ENCODE measurements at places on chromosomes 5 and 9.

DNA sequence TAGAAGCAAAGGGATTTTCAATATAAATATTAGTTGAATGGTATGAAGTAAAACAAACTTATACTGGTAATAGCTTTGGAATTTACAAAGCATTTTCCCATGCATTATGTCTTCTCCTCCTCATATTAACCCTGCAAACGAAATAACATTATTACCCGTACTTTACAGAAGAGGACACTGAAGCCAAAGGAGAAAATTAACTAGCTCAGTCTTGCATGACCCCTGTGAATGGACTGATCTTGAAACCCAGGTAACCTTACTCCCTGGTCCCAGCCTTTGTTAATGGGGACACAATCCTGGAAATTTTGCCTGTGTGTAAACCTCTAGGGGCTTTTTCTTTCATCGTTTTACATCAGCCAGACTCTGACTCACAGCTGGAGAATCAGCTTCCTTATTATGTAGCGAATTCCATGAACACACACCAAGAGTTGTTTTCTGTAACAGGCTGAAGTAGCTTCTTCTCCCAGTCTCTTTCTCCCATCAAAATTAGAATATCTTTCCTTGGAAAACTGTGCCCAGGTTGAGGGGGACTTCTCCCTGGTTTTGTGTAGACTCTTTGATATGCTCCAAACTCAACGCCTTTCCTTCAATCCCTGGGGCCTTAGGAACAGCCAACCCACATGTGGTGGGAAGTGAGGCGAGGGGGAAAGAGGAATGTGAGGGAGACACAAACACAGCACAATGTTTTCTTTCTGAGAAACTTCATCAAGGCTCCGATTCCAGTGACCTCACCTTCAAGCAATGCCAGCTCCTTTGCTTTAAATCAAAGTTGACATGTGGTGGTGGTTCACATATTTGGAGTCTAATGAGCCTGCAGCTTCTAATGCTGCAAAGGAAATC, 480.9 kb upstream of the PAPPA start:
- DNase-seq: no peak

GRCh38 chr5:54844905-54845566, 140.4 kb downstream of the ESM1 start:
- DNase-seq: no peak

DNA sequence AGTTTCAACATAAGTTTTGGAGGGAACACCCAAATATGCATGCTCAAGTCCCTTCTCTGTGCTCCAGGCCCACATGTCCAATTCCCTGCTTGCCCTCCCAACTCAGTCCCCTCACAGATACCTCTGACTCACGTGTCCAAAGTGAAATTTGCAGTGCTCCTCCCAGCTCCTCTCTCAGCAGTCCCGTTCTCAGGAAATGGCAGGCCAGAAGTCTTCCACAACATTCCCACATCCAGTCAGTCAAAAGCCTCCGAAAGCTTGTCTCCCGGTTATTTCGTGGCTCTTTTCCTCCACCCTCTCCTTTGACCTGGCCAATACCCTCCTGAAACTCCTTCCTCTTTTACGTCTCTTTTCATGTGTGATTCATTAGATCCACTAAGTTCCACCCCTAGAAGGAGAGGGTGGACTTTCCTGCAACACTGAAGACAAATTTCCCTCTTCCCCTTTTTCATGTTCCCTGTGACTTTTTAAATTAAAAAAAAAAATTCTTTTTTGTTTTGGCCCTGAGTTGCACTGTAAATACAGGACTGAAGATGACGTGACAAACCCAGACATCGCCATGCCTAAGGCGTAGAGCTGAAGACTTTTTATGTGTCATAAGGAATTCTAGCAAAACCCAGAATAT, 12.8 kb upstream of the MGAT1 start:
- DNase-seq: no peak

DNA sequence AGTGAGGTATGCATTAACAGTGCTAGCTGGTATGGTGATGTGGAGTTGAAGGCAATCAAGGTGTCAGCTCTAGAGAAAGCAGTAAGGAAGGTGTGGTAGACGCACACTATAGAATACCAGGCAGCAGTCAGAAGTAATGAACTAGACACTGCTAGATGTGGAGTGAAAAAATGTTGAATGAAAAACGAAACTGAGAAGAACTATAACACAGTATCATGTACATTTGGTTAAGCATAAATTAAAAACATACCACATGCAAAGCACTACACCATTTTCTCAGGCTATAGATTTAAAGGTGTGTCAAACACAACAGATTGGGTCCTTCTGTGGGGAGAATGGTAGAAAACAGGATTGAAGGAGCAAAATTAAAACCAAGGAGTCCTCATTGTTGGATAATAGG, 15.4 kb downstream of the ZNF622 start:
- no peak for DNase-seq

DNA sequence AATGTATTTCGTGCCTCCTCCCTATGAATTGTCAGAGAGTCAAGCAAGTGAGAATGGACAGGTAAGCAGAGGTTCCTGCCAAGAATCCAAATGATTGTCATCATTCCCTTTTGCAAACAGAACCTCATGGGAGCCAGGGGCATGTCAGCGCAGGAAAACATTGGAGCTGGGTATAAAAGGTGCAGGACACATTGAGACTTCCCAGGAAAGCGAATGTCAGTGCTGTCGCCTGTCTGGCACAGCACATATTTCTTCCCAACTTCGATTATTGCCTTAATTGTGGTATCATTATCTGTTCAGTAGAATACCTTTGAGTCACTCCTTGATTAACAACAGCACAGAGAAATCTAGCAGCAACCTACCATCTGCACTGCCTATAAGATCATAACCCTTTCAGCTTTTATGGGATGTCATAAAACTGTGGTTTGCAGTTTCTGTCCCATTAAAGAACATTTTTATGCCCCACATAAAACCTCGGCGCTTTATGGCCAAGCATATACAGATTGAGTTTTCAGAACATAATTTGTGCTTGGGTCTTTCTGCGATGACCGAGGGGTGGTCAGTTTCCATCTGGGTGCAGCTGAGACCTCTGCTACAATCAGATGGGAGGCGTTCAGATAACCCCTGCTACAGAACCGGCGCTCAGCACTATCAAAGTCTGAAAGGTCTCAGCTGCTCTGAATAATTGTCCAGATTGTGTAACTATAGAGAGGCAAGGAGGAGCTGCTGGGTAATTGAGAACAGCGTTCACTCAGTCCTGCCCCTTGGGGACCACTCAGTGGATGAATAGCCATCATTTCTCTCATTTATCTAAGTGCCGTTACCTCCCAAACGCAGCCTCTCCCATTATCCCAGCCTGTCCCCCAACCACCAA, 30.9 kb upstream of the WWC1 start:
- DNase-seq: no peak

- DNase-seq: no peak
These were observed 29.8 kb downstream of the NR2F1 start for GRCh38 chr5:93612855-93613243.

- DNase-seq: no peak
These were observed 187.6 kb upstream of the MAST4 start for GRCh38 chr5:66408576-66408975.

GRCh38 chr5:8756498-8757084, 789.3 kb downstream of the SEMA5A start:
- no peak for DNase-seq

DNA sequence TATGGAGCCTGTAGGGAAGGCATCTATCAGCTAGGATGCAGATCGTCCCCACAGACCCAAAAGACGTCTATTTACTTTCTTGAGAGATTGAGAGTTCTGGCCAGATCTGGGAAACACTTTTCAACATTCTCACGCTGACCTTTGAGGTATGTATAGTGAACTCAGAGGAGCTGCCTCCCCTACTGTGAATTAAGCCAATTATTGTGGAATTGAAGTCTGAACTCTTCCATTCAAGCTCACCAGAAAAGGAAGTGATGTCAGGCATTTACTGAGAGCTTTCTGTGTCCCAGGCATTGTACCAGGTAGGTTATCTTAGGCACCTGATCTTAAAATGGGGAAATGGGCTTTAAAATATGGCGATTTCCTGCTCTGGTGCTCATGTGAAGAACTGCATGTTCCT, 136.5 kb downstream of the SV2C start:
- no peak for DNase-seq

DNA sequence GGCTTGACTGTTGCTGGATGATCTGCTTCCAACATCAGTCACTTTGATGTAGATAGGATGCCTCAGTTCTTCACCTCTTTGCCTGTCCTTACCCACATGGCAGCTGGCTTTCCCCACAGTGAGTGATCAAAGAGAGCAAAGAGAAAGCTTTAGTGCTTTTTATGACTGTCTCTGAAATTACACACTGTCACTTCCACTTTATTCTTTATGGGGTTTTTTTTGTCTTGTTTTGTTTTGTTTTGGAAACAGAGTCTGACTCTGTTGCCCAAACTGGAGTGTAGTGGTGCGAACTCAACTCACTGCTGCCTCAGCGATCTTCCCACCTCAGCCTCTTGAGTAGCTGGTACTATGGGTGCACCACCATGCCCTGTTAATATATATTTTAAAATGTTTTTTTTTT, 32.4 kb upstream of the C5orf24 start:
- no peak for DNase-seq

GRCh38 chr5:15475367-15475766, 24.6 kb upstream of the FBXL7 start:
- no peak for DNase-seq

DNA sequence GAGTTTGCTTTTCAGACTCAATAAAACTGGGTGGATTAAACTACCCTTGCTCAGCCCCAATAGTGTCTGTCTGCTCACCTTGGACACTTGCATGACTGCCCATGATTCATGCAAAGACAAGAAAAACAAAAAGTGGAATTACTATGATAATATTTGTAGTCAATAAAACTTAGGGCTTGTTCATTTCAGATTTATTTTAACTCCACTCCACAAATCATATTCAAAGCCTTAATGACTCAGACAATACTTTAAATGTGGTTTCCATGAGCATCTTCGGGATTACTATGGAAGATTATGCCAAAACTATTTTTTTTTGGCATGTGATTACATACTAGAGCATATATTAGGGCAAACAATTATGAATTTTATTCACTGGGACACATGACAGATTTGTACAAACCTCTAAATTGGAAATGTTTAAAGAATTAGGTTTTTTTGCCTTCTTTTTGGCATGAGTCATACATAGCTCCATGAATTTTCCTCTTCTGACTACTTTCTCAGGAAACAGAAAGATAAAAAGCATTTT, 468.9 kb downstream of the ACTL7B start:
- DNase-seq: no peak

- no peak for DNase-seq
These were observed 15.0 kb upstream of the TIFAB start for GRCh38 chr5:135467051-135467625.

GRCh38 chr5:127697894-127698600, 5.1 kb upstream of the CCDC192 start:
- no peak for DNase-seq

DNA sequence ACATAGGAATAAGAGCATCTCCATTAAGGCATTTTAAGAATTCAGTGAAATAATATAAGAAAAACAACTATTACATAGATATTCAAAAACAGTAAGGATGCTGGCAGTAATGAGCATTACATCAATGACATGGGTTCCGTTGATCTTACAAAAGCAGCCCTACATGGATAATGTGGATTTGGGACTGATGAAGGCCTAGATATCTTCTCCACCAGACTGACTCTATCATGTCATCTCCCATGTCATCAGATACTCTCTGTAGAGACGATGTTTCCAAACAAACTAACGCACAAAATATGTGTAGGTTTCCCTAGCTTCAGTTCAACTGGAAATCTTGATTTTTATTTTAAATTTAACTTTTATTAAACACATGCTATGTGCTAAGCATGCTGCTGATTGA, 3.6 kb downstream of the LURAP1L start:
- no peak for DNase-seq

GRCh38 chr9:126661521-126662251, 48.0 kb downstream of the LMX1B start:
- no peak for DNase-seq

GRCh38 chr5:9160747-9161146, 385.1 kb downstream of the SEMA5A start:
- no peak for DNase-seq

DNA sequence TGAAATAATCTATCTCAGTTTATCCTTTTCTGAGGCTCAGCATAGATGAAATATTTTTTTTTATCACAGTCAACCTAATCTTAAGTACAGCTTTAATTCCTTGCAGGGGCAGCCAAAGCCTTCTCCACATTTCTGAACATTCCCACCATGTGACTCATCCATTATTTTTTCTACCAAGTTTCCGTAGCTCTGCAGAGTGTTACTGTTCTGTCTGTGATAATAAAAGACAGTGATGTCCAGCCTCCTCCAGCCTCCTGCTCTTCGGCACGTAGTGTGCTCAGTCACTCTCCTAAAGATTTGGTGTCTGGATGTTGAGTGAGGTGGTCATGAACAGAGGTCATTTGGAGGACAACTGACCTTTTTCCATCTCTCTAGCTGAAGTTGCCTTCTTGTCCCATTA, 338.1 kb upstream of the ADAMTS16 start:
- no peak for DNase-seq

GRCh38 chr5:11903121-11903613, 1.1 kb downstream of the CTNND2 start:
- no peak for DNase-seq

DNA sequence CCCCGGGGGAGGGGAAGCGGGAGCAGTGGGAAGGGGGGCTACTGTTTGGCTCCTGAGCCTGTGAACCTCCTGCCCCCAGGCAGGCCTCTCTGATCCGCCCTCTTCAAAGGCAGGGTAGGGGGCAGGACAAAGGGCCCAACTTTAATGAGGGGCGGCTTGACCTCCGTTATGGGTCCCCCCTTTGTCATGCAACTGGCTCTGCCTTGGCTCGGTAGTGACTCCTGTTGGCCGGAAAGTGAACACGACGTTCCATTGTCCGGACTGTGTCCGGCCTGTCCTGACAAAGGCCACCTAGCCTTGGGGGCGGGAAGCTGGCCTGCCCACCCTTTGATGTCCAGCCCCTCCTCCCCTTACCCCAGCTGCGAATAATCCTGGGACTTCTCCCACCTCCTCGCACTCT, 1.3 kb downstream of the CDX1 start:
- no peak for DNase-seq

GRCh38 chr5:34587355-34588241, 68.5 kb upstream of the RAI14 start:
- no peak for DNase-seq

DNA sequence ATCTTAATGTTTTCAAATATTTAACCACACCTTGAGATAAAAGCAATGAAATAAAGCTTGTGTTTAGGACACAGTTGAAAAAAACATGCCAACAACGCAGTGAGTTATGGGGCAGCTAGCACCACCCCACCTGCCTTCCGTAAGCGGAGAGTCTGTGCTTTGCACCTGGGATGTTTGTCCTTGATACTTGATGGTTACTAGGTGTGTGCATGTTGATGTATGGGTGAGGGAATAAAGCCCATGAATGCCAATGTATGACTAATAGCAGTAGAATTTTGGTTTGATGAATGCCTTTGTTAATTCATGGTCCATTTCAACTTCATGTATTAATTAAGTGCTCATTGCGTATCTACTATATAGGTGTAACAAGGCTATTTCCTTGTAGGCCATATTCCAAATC, 74.0 kb downstream of the PCSK5 start:
- no peak for DNase-seq
